CD4-positive, alpha-beta T cell (primary cell): ENCODE measurements at places on chromosomes 6 and 20.

DNA sequence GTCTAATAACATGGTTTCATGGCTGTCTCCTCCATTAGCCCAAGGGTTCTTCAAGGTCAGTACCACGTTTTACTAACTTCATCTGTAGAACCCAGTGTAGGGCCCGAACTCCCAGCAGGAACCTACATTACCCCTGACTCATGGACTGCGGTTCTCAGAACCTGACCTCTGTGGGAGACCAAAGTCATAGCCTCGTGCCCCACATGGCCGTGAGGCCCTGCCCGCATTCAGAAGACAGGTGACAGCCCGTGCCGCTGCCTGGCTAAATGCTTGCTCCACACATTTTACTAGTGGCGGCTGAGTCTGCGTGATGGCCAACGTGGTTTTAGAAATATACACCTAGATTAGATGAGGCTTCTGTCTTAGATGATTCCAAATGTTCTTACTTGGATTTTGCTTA is 94.9 kb downstream of the CDH4 start:
- no peak for DNase-seq

GRCh38 chr6:52049252-52050050 is 38.0 kb downstream of the PKHD1 start:
- no peak for DNase-seq

GRCh38 chr6:53189554-53189953 is 40.9 kb upstream of the GCM1 start:
- no peak for DNase-seq

DNA sequence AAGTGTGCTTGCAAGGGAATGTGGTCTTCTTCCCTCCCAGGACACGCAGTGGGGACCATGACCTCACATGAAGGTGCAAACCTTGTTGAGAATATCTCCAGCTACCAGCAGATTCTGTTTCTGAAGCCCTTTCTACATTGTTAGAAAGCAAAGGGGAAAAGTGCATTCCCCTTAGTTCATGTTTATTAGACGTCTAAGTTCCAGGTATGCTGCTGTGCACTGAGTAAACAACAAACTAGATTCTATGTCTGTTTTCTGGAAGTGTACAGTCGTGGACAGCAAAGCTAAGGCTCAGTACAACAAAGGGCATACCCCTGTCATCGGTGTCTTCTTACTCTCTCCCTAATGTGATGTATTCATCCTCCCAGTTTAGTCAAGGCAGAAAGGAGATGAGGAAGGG is 178.5 kb downstream of the KIF16B start:
- no peak for DNase-seq

DNA sequence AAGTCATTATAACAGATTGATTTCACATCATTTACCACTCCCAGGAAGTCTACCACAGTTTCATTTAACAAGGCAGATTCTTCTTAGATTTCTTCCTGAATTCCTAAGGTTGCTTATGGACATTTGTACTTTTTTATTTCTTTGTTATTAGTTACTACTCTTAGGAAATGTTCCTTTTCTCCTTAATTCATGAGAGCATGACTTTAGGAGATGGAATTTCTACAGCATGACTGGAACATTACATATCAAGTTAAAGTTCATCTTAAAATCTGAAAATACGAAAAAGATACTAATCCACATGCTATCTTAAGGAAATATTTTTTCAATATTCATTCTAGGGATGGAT is 22.3 kb downstream of the CNKSR3 start:
- no peak for DNase-seq
